Activated CD4-positive, alpha-beta T cell treated with anti-CD3 and anti-CD28 coated beads, Interleukin-2, Interleukin-6, amounts not matched to agents 100 ng/mL and 50 ng/mL, durations not matched to agents 16 hours and 8 hours (primary cell): ENCODE measurements at places on chromosomes 12 and 14.

DNA sequence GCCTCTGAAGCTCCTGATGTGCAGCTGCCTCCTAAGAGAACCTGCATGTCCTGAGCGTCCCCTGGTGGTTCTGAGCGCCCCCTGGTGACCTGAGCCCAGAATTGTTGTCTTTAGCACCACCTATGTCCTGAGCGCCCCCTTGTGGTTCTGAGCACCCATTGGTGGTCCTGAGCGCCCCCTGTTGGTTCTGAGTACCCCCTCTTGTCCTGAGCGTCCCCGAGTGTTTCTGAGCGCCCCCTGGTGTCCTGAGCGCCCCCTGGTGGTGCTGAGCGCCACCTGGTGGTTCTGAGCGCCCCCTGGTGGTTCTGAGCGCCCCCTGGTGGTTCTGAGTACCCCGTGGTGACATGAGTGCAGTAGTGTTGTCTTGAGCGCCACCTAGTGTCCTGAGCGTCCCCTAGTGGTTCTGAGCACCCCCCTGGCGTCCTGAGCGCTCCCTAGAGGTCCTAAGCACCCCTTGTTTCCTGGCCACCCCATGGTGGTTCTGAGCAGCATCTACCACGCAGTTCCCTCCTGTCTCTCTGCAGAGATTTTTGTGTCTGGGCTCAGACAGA is 782.5 kb downstream of the TMEM121 start:
- DNase-seq: peak; percentile 100

DNA sequence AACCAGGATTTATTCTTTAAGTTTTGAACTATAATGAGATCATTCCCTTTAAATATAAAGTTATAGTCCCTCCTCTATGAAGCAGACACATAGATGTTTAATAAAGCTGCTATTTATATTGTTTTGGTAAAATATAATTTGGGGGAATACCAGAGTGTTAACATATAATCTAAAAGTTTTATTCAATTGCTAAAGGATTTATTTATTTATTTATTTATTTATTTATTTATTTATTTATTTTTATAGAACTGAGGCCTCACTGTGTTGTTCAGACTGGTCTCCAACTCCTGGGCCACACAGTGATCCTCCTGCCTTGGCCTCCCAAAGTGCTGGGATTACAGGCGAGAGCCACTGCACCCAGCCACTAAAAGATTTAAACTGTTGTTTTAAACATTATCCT is 98.6 kb downstream of the KICS2 start:
- DNase-seq: no peak

- no peak for DNase-seq
These were observed 239.0 kb downstream of the ADAMTS20 start for GRCh38 chr12:43312991-43313505.

GRCh38 chr12:65147312-65147905 is 22.0 kb upstream of the LEMD3 start:
- DNase-seq: no peak

DNA sequence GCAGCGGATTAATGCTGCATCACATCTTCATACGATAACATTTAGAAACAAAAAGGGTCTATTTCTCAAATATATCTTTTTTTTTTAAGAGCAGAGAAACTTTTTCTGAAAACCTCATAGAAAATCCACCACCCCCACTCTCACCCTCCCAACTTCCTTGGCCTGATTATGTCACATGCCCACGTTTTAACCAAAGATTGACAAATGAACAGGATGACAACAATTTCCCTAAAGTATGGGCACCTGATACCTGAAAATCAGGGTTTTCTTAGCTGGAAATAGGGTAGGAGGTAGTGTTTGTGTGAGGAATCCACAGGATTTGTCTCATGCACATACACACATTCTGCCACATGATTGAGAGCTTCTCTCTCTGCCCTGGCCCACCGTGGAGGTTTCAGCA is 74.7 kb upstream of the MDM1 start:
- no peak for DNase-seq

DNA sequence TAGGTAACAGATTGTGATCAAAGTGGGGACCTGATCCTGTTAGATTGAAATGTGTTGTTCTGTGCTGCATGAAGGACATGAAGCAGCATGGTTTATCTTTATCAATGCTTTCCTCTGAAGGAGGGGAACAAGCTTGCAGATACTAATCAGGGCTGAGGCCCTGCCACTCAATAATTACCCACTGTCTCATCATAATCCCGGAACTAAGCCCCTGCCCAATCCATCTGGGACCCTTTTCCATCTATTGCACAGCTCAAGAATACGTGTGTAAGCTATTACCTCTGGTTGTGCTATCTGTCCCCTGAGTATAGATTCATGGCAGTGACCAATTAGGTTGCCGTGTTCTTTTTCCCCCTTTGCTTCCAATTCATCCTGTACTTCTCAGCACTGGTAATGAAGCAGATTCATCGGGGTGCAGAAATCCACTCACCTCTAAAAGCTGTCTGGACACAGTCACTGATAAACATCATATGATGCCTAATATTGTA is 67.8 kb downstream of the OTX2 start:
- no peak for DNase-seq

DNA sequence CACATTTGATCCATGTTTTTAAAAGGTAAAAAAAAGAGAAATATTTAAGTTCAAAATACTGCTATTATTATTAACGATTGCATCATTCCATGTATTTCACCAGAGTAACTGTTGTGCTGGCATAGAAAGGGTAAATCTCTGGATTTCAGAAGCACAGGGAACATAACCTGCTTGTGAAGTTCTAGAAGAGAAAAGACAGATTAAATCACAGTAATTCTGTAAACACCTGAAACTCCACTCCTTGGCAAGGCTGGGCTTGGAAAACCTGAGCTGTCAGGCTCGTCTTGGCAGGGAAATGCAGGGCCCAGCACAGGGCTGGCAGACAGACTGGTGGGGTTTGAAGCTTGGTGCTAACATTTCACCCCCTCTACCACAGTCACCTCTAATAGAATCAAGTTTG is 35.1 kb downstream of the SVOP start:
- DNase-seq: no peak

- DNase-seq: no peak
These were observed 153.2 kb upstream of the ABCD2 start for GRCh38 chr12:39772821-39773259.

DNA sequence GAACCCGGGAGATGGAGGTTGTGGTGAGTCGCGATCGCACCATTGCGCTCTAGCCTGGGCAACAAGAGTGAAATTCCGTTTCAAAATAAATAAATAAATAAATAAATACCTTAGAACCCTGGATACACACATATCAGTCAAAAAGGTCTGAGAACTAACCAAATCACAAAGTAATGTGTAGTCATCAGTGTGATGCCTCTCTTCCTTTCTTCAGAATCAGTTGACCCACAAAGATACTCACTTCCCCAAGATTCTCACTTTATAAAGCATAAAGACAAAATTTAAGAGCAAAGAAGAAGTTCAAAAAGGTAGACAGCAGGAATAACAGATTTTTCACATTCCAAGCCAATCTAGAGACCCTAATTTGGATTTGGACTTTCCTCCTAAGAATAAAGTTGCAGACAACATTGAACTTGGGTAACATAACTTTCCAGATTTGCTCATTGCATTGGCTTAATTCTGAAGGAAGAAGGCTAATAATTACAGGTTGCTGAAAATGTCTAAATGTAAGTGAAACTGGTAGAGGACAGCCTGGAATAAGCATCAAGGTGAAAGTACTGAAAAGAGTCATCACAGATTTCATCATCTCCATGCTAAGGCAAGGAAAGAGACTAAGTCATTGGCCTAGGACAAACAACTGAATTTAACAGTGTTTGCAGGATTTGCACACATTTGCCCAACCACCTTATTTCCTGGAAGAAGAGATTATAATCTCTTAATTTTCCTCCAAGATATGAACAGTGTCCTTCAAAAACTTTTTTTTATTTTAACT is 17.4 kb downstream of the TMED10 start:
- peak; percentile 75 for DNase-seq

DNA sequence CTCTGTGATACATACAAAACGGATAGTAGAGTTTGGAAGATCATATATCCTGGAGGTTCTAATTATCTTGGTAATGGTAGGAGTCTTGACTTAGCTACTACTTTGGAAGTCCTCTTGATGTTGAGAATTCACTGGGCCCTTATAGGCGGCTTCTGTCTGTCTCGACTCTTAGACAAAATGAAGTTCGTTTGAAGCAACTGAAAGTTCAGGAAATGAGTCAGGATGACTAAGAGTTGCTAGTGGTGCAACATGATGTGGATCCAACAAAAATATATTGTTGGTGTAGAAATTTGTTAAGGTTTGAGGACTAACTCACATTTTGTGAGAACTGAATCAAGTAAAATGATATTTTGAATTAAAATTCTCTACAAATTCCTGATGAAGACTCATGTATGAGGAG is 272.7 kb downstream of the AEBP2 start:
- peak; percentile 15 for DNase-seq

DNA sequence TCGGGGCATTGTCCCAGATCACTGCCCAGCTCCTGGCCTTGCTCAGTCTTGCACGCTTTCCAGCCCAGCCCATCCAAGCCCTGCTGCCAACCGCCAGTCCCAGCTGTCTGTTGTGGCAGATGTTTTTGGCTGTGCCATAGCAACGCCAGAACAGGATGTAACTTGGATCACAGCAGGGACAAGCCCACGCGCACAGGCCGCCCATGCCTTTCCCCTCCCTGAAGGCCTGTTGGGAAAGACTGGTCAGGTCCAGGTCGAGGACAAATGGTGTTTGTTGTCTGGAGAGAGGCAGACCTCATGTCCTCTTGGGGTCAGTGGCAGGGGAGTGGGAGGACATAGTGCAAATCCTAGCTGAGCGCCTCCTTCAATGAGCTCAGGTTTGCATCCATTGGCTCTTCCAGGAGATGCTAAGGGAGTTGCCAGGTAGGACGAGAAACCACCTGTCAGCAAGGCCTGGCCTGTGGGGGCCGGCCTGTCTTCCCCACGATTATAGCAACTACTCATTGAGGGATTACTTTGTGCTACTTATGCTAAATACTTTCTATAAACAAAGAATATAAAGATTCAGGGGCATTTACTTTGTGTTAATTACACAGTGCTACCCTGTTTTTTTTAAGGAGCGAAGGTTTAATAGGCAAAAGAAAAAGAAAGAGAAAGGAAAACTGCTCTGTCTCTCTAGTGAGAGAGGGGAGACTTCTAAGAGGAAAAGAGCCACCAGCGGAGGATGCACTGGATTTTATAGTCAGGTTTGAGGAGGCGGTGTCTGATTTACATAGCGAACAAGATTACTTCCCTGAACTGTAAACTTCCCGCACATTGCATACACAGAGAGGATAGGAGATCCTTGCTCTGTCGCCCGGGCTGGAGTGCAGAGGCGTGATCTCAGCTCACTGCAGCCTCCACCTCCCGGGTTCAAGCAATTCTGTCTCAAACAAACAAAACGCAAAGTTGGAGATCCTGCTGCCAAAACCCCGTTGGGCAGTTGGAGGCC is 42.8 kb upstream of the CORO1C start:
- DNase-seq: no peak
